ENCODE measurements at places on chromosomes 4 and X. TPM values are rescaled to one million over a fixed set of nuclear protein-coding genes. Genes with fewer than 3 reads are reported as not detected.

GRCh38 chrX:11214346-11215190, 78.6 kb upstream of the AMELX start:
- no peak for DNase-seq

DNA sequence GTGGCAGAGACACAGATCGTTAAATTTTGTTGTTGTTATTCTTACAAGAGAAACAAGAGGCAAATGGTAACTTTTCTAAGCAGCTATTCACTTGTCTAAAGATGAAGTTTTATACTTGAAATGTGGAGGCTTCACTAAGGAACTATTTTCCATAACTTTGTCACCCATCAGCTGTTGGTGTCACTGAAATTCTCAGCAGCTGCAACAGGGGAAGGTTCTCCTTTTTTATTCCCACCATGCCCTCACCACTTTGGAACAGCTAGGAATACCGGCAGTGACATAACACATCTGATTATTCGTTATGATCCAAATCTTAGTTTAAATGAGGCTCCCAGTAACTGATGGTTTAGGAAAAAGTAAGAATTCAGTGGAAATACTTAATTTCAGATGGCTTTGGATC, 147.0 kb upstream of the LEF1 start:
- DNase-seq, result no peak

DNA sequence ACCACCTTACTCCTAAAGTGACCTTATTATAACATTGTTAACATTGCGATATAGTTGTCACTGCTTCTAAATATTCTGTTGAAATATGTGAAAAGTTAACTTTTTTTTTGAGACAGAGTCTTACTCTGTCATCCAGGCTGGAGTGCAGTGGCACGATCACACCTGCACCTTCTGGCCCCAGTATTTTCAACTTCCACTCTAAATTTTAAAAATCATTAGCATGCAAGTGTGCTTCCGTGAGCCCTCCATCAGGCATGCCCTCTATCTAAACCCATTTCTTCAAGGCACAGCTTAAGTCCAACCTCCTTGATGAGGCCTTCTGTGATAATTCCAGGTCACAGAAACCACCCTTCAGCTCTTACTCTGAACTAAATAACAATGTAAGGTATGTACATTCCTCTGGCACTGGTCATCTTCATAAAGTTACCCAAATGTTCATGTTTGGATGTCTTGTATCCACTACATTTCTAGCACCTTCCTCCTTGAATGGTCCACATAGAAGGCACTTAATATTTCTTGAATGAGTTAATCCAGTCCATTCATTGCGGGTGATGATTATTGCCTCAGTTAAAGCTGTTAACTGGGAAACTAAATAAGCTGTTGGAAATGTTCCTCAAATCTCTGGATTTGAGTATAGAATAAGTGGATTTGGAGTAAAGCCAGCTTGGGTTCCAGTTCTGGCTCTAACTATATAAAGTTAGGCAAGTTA, 38.6 kb upstream of the TMEM131L start:
- no peak for DNase-seq

DNA sequence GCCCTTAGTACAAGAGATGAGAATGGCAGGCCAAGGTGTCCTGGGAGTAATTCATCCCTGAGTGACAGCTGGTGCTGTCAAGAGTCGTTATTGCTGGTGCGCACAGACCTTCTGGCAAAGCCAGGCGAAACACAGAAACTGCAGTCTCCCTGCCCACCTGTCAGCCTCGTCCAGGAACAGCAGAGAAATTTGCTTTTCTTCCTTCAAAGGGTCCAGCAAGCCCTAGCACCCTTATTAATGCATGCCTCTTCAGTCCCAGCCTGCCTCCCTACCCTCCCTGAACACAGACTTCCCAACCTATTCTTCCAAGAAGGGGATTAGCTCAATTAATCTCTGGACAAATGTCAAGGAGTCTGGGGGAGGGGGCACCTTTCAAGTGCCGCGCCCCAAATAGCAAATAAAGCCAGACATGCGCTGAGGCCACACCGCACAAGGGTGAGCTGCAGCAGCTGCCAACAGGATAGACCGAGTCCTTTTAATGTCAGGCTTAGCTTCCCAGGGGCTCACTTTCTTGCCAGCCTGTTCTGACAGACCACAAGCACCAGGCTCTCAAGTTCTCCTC, 250.7 kb upstream of the RASGEF1B start:
- no peak for DNase-seq

GRCh38 chr4:141078871-141079270, 54.4 kb downstream of the RNF150 start:
- no peak for DNase-seq

- no peak for DNase-seq
Measured at GRCh38 chr4:73607375-73608033, 12.7 kb downstream of the RASSF6 start.

- peak; percentile 65 for DNase-seq
Measured at GRCh38 chr4:54539500-54540029, 118.2 kb upstream of the KIT start.

DNA sequence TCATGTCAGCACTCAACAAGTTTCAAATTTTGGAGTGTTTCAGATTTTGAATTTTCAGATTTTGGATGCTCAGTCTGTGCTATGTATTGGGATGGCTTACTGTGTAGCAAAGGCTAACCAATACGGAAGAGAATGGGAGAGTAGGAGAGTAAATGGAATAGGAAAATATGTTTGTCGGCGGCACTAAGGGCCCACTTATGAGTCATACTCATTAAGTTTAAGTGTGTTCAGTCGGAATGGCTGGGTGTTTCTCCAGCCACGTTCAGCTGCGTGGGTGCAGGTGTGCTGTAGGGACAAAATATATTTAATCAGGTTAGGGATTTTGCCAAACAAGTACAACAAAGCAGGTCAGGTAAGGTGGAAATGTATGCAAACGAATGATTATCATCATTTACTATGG, 13.6 kb downstream of the FTHL17 start:
- no peak for DNase-seq

GRCh38 chrX:48179691-48180090, 16.9 kb downstream of the SSX5 start:
- DNase-seq, result no peak

DNA sequence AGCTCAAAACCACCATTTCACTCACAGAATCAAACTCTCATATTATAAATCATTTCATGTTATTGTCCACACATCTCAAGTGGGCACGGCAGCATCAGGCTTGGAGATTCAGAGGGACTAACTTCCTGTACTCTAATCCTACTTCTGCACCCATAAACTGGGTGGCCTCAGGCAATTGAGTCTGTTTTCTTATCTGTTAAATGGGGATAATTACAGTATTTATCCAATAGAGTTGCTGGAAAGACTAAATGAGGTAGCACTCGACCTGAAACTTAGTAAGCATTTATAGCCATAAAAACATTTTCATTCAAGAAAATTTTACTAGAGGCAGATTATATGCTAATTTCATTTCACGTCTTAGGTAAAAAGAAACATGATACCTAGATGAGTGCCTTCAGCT, 13.0 kb downstream of the TBC1D1 start:
- no peak for DNase-seq

DNA sequence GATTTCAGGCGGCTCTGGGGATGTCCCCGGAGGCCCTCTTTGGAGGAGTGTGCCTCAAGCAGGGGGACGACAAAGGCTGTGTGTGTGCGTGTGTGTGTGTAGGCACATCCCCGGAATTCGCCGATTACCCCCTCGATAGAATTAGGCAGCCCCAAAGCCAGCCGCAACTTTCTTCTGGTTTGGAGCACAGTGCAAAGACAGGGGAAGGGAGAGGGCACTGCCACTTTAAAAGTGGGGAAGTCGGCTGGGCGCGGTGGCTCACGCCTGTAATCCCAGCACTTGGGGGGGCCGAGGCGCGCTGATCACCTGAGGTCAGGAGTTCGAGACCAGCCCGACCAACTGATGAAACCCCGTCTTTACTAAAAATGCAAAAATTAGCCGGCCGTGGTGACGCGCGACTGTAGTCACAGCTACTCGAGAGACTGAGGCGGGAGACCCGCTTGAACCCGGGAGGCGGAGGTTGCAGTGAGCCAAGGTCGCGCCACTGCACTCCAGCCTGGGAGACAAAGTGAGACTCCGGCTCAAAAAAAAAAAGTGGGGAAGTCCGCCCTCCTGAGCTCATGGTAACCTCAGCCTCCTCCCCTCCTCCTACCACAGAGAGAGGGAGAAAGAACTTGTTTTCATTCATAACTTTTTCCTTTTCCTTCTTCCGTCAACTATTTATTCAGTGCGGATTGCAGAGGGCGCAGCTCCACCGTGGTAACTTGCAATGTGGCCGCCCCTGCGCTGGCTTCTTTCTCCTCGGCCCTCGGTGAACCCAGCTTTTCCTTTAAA, 2.4 kb downstream of the SPRY1 start:
- no peak for DNase-seq

DNA sequence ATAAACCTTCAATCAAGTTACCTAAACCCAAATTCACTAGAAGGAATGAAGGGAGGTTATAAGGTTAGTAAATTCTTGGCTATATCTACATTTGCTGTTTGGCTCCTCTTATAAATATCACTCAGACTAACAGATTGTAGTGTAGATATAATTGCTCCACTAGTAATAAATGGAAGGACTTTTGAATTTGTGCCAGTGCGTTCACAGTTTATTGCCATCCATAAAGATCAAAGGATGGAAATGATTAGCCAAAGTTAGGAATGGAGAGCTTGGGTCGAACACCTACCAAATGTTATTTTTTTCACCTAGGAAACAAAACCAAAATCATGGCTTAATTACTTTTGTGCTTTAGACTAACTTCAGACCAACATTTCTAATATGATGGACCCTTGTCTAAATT, 9.2 kb downstream of the DTHD1 start:
- no peak for DNase-seq

GRCh38 chr4:98516042-98516440, 142.4 kb downstream of the TSPAN5 start:
- no peak for DNase-seq

DNA sequence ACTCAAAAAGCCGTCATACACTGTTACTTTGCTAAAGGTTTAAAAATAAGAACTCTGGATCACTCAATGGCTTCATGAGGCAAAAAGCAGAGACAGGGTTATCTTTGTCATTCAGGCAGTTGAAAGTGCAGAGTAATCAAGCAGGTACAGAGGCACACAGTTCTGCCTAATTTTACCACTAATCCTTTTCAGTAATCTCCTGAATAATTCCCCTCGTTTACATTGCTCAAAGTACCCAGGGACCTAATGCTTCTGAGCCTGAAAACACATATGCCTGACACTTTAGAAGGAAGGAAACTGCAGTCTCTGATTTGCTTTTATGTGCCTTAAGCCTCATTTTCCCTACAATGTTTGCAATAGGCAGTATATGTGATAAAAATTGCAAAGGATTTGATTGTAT, 71.4 kb upstream of the TRAM1L1 start:
- DNase-seq, result no peak

DNA sequence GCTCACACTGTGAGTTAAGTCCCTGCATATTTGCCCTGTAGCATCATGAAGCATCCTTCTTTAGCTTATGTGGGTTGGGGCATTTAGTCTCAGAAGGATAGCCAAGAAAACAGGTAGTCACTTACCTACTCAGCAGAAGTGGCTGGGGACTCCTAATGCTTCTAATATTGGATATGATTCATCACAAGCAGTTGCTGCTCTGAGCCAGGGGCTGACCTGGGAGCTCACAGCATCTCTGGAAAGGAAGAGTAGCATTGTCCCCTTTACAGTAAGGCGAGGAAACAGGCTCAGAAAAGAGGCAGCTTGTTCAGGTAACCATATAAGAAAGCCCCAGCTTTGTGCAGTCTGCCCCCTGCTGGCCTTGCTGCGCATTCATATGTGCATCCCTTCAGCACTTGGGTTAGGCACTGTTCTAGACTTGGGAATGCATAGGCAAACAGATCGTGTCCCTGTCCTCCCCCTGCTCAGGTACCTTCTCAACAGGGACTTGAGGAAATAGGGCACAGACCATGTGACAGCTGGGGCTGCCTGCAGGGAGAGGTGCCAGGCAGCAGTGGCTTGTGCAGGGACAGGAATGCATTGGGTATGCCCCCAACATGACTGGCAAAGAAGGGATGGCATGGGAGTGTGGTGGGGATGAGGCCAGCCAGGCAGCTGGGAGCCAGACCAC, 35.7 kb upstream of the TBC1D14 start:
- peak; percentile 80 for DNase-seq

DNA sequence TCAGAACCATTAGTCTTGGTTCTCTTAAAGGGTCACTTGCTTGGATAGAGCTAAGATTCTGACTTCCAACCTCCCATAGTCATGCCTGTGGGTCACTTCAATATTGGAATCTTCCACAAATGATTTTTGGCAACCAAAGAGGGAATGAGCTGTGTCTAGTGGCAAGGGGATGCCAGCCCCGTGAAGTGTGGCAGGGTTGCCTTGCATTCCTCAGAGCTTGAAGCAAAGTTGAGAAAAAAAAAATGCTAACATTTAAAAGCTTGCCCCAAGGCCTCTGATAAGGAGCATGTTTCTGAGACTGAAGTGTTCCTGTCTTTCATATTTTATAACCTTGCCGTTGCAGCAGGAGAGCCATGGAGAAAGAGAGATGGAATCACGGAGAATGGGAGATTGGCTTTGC, 120.2 kb downstream of the PAPSS1 start:
- no peak for DNase-seq

DNA sequence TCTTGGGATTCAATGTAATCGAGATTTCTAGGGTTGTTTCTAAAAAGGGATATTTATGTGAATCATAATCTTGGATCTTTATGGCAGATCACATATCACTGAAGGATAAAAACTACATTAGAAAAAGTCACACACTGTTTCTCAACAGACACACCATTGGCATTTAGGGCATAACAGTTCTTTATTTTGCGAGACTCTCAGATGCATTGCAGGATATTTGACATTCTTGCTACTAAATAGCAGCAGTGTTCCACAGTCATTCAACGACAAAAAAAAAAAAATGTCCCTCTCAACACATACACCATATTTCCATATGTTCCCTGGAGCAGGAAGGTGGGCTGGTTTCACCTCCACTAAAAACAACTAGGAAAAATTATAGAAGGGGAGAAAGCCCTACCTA, 243.4 kb upstream of the PCDH18 start:
- DNase-seq, result no peak

- no peak for DNase-seq
Measured at GRCh38 chrX:402857-403256, 16.1 kb upstream of the PPP2R3B start.

- DNase-seq, result no peak
Measured at GRCh38 chr4:145735347-145735675, 55.4 kb downstream of the C4orf51 start.

DNA sequence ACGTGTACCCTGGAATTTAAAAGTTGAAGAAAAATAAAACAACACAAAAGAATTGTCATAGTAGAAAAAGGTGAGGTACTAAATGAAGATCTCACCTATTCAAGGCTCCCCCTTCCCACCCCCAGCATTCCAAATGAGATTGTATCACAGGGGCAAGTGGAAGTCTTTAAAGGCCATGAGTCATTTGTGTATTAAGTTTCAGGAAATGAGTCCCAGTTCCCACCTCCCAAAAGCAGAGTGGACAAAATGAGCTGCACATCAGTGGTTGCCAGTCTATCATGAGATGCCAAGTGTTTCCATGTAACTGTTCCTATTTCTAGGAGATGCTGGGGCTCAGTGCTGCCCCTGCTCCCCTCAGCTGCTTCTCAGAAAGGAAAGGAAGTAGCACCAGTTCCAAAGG, 20.1 kb downstream of the ARHGEF9 start:
- DNase-seq, result no peak

- DNase-seq, result no peak
Measured at GRCh38 chr4:148330724-148331123, 111.5 kb downstream of the NR3C2 start.

Gene CHST7
- 33.6 TPM for total RNA-seq

Gene CYLC1
- total RNA-seq, result not detected

Gene UCP1
- not detected for total RNA-seq

Gene LPAR4
- 0.15 TPM for total RNA-seq

Measured in right atrium auricular region (tissue), 2 donors.